ENCODE measurements at places on chromosomes 2 and 18. TPM values are rescaled to one million over a fixed set of nuclear protein-coding genes. Genes with fewer than 3 reads are reported as not detected.

The RGPD8 gene
- total RNA-seq, result 10.2 TPM

The REG1B gene
- not detected for total RNA-seq

The LCT gene
- total RNA-seq, result not detected

The IL1F10 gene
- not detected for total RNA-seq

The ZSWIM2 gene
- not detected for total RNA-seq

The FMNL2 gene
- total RNA-seq, result 24.1 TPM

The BIRC6 gene
- 73.9 TPM for total RNA-seq

The ARPC2 gene
- total RNA-seq, result 206 TPM

The NT5C1B gene
- total RNA-seq, result not detected

The TMEM200C gene
- total RNA-seq, result 1.1 TPM

The TMEM185B gene
- total RNA-seq, result 8.9 TPM

DNA sequence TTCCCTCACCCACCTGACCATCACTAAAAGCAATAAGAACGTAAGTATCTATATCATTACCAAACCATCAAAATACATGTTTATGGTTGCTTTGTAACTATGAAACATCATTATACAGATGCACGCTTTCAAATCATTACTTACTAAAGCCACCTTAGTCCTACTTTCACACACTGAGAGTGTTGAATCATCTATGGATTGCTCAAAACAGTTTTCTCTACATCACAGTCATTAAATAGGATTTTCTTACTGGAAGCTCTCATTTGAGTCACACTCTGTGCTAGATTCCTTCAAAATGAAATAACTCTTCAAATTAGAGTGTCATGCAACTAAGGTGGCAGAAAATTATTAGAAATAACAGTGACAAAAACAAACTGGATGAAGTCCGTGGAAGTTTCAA lies 878.4 kb downstream of the CPS1 start:
- DNase-seq, result no peak

DNA sequence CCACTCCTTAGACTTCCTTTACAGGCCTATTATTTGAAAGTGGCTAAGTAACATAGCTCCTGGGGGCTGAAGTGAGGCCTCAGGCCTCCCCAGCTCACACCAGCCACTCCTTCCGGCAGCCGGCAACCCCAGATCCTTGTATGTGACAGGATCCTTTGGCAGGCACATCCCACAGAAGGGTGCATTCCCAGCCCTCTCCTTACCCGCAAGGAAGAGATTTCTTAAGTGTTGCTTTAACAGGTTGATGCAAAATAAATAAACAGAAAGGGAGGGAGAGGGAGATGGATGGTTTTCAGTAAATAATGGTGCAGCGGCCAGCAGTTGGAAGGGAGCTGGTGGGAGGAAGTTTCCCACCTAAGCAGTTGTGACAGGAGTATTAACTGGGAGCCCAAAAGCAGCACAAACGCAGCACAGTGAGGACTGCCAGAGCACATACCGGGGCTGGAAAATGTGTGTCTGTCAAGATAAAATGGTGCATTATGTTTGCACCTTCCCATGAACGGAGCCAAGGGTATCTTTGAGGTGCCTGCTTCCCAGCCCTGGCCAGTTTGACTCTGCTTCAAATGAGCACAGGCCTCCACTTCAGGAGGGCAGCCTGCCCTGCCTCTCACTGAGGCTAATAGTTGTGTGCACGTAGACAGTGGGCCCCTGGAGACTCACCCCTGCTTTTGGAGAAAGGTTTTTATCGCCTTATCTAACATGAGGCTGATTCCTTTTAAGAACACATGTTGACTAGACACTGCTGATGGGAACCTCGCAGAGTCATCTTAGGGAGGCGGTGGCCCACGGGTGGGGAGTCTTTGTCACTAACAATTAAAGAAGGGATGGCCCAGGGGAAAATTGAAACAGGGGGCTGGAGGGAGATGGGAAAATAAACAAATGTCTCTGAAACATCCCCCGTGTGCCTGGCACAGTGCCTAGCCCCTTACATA lies 32.8 kb downstream of the NRP2 start:
- no peak for DNase-seq

DNA sequence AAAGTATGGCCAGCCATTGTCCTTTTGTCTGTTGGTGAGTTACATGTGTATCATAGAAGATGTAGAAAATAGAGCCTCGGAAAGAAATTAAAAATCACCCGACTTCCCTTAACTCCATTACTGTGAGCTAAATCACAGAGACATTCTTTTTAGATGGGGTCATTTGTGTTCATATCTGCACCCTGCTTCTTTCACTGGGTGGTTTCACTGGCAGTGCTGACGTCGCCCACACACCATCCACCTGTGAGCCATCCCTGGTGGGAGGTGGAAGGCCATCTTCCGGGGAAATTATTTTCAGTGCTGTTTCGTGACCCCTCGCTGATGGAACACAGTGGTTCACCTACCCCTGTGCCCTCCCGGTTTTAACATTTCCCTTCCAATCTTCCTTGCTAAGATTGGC lies 21.2 kb downstream of the SH3BP4 start:
- no peak for DNase-seq

- DNase-seq, result no peak
Observed at GRCh38 chr2:26691881-26692278, 642 bp upstream of the KCNK3 start.

GRCh38 chr2:46286715-46287114 lies 10.5 kb upstream of the EPAS1 start:
- no peak for DNase-seq

DNA sequence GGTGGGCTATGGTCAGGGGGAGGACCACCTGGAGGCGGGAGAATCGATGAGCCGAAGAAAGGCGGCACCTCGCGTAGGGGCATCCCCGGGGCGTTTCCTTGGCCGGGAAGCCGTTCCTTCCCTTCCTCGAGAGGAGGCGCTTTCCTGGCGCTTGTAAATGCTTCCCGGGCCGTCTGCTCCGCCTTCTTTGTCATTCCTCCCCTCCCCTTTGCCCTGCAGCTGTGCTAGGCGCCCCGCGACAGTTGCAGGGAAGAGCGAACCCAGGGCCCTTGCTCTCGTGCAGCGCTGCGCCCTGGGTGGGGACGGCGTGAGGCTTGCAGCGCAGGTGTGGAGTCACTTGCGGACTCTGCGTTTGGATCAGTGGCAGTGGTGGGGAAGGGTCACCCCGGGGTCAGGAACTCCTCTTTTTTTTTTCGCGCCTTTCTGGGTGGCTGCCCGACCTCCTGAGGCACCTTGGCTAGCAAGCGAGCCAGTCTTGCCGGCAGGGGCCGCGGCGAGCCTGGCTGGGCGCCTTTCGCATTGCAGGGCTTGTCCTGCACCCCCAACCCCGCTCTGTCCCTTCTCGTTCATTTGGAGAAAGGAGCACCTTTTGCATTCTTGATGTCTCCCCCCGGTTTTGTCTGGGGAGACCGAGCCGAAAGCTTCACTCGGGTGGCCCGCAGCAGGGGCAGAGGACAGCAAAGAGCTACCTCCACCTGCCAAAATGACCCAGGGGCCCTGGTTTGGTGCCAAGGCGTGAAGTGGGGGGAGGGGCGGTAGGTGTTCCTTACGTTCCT lies 858 bp downstream of the KCNS3 start:
- peak; percentile 86 for DNase-seq

DNA sequence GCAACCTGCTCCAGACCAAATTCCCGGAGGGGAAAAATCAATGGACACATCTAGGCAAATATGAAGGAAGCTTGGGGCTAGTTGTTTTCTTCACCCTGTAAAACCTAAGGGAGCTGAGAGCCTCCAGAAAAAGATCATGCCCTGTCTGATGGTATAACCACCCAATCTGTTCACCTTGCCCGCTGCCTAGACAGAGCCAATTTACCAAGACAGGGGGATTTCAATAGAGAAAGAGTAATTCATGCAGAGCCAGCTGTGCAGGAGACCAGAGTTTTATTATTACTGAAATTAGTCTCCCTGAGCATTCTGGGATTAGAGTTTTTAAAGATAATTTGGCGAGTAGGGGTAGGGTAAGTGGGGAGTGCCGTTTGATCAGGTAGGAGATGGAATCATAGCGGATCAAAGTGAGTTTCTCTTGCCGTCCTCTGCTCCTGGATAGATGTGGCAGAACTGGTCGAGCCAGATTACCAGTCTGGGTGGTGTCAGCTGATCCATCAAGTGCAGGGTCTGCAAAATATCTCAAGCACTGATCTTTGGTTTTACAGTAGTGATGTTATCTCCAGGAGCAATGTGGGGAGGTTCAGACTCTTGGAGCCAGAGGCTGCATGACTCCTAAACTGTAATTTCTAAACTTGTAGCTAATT lies 35.1 kb upstream of the B4GALT6 start:
- no peak for DNase-seq

DNA sequence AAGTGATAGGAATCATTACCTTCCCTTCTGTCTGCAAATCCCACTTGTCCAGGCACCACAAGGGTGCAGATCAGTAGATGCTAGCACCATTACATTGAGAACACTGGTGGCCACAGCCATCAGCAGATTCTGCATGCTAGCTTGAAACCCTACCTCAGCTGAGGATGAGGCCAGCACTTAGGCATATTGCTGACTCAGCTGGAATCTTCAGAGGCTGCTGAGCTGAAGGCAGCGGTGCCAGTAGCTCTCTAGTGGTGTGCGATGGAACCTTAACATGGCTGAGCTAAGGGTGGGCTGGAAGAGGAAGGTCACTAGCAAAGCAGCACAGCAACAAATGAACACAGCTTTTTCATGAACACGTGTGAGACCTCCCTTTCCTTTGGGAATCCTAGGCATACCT lies 19.0 kb upstream of the CPO start:
- no peak for DNase-seq

DNA sequence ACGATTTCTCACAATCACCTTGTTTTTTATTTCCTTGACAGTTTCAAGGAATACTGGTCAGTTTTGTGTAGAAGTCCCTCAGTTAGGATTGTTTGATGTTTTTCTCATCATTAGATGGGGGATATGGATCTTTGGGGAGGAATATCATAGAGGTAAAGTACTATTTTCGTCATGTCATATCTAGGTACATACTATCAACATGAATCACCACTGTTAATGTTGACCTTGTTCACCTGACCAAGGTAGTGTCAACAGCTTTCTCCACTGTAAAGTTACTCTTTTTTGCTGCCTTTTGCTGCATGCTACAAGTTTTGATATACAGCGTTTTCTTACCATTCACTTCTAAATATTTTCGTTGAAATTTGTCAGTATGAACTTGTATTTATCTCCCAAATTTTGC lies 32.7 kb downstream of the NLRC4 start:
- no peak for DNase-seq

- DNase-seq, result peak; percentile 60
Observed at GRCh38 chr2:10619643-10620042, 70.1 kb downstream of the NOL10 start.

- no peak for DNase-seq
Observed at GRCh38 chr18:2656981-2657512, 1.5 kb downstream of the SMCHD1 start.

- no peak for DNase-seq
Observed at GRCh38 chr18:50788284-50788683, 31.5 kb downstream of the MRO start.

DNA sequence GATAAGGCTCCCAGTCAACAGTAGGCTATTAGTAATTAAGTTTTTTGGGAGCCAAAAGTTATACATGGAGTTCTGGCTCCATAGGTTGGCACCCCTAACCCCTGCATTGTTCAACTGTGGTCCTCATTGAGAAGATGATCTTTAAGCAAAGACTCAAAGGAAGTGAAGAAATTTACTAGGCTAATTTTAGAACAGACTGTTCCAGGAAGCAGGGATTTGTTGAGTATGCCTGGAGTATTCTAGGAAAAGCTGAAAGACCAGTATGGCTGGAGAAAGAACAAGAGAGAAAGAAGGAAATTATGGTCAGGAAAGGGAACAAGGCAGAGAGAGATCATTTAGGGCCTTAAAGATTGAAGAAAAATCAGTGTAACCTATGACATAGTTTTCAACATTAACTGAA lies 125.1 kb downstream of the PMAIP1 start:
- peak; percentile 11 for DNase-seq

DNA sequence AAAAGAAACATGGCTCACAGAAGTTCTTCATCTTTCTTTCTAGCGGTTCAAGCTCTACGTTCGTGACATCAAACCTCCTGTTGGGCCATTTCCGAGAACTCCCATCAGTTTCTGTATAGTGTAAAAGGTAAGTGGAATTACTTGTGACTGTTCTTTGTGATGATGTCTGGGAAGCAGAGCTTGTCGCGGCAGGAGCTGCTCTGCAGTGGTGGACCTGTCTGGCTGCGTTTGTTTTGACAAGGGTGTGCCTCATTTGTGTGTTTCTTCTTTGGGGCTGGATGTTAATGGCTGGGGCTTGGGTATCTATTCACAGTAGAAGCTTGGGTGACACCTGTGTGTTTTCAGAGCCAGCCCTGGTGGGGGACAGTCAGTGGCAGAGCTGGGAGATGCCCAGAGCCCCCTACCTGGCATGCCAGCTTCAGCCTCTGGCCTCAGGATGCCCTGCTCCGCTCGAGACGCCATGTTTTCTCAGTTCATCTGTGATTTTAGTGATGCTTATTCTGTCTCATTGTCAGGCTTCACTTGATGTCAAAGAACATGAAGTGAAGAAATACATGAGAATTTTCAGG lies 59.6 kb downstream of the LDLRAD4 start:
- no peak for DNase-seq

DNA sequence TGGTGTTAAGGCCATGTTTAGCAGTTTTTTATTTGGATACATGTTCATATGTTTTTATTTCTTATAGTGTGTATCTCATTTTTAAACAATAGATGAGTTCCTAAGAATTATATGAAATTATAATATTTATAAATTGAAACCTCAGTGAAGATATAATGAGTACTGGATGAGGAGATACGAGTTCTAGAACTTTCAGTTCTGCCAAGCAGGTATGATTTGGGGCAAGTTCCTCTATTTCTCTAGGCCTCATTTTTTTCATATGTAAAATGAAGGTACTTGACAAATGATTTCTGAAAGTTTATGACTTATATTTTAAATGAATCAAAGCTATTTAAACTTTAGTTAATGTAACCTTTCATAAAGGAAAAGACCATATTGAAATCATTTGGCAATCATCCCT lies 8.2 kb upstream of the PGAP1 start:
- DNase-seq, result no peak
